ENCODE measurements at places on chromosomes 12 and 14.

GRCh38 chr12:124308741-124309140 is 13.8 kb downstream of the RFLNA start:
- no peak for DNase-seq

DNA sequence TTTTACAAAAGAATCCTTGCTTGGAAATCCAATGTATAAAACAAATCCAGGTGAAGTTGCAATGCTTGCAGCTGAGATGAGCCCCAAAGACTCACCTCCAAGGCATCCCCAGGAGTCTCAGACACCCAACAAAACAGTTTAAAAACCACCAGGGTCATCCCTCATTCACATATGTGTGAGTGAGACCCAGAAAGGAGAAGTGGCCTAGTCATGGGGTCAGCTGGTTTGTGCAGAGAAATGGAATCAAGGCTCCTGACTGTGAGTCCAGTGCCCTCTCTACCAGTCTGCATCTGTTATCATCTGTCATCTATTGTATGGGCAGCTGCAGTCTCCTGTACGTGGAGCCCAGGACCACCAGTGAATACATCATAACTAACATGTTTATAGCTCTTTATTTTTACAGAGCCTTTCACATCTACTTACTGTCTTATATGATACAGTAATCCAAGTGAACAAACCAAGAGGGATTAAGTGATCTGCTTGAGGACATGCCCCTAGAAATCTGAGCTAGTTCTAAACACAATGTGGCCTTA is 27.1 kb downstream of the PLEKHG7 start:
- DNase-seq: no peak

DNA sequence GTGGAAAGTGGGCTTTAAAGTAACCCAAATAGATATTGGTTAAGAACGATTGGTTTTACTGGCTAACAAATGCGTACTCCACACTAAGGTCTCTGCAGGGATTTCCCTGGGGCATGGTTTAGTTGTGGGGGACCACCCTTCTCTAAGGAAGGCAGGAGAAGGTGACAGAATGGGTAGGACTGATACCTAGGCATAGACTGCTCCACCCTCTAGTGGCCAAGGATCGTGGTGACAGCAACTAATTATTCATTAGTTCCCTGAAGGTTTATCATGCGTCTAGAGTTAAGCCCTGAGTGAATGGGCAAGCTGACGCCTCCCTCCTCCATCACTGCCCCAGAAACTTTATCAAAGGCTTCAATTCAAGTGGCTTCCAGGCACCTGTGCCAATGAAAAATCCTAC is 9.1 kb downstream of the FAM181A start:
- peak; percentile 43 for DNase-seq

GRCh38 chr14:105601360-105602242 is 75.2 kb downstream of the TMEM121 start:
- DNase-seq: no peak

- no peak for DNase-seq
These were observed 17.4 kb downstream of the OTOGL start for GRCh38 chr12:80116735-80117134.

DNA sequence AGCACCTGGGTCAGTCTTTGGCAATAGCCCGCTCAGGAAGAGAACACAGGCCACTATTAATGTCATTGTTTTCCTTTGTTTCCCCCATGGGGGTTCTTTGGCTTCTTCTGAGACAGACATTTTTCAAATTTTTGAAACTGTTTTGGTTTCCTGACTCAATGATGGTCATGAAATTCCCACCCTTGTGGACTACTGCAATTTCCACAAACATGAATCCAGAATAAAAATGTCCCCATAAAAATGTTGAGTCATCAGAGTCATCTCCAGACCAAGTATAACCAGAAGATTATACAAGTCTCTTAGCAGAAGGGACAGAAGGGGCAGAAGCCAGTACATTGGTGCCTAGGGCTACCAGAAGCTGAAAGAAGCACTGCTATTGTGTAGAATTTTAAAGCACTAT is 29.1 kb downstream of the SLCO1A2 start:
- no peak for DNase-seq

DNA sequence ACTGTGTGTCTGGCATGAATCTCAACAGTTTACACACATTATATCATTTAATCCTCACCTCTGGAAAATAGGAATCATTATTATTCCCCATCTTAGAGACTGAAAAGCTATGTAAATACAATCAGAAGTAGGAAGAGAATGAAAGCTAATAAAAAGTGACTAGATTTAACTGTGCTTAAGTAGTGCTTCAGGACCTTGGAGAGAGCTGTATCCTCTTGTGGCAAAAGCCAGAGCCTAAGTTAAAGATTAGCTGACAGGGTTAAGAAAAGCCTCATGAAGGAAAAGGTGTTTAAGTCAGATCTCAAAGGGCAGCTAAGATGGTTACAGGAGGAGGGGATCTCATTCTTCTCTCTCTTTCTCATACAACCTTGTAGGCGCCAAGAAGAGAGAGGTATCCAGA is 65.3 kb upstream of the TMEM233 start:
- DNase-seq: no peak

DNA sequence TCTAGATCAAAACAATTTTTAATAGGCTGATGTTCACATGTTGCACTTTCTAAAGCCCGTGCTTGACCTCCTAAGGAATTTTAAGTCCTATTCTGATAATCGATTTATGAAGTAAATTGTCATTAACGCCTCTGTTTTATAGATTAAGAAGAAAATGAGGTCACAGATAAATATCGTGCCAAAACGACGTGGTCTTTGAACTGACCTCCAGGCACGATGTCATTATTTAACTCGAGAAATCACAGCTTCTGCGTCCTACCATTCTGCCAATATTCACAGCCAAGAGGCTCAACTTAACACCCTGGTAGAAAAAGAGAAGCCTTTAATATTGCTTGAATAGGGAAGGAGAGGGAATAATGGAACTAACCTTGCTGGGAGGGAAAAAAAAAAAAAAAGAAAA is 888 bp upstream of the EEA1 start:
- DNase-seq: no peak

DNA sequence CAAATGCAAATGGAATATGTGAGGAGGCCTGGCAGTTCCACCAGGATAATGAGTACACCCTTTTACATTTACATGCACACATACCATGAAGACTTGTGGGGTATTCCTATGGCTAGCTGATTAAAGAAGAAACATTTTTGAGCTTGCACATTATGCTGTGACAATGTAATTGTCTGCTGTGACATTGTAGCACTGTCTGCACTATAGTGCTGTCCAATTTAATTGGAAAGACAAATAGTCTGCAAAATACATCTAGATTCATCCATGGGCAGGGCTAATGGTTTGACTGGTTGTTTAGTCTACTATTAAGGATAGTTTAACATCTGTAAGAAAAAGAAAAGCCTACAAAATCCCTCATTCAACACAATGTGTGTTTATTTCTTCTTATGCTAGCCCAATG is 1005.6 kb upstream of the LRFN5 start:
- no peak for DNase-seq

GRCh38 chr14:38366374-38366773 is 110.5 kb upstream of the CLEC14A start:
- no peak for DNase-seq

DNA sequence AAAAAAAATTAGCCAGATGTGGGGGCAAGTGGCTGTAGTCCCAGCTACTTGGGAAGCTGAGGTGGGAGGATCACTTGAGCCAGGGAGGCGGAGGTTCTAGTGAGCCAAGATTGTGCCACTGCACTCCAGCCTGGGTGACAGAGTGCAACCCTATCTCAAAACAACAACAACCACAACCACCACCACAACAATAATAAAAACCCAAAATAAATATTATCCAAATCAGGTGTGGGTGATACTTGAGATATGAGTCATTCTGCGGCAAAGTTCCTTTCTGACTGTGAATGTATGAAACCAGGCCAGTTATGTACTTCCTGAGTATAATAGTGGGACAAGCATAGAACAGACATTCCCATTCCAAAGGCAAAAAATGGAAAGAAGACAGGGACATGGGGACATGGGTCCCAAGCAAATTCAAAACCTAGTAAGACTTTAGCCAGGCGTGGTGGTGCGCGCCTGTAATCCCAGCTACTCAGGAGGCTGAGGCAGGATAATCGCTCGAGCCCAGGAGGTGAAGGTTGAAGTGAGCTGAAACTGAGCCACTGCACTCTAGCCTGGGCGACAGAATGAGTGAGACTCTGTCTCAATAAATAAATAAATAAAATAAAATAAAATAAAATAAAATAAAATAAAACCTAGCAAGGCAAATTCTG is 9.7 kb upstream of the ERC1 start:
- no peak for DNase-seq

GRCh38 chr12:109612975-109613502 is 39.4 kb downstream of the MVK start:
- no peak for DNase-seq

- peak; percentile 56 for DNase-seq
These were observed 1311.5 kb downstream of the TMEM121 start for GRCh38 chr14:106837870-106838269.

DNA sequence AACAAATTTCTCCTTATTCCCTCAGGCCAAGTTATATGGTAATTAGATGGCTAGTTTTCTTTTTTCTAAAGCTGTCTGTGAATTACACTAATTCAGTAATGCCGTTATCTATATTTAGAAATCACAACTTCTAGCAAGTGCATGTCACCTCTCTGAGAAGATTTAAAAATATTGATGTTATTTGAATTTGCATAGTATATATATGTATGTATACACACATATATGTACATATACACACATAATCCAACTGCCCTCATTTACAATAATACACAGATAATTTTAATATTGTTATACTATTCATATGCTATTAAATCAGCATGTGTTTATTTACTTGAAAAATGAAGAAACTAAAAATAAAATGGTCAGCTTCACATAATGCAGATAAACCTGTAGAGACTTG is 563.9 kb downstream of the SLC16A7 start:
- no peak for DNase-seq

- DNase-seq: no peak
These were observed 18.9 kb upstream of the CD27 start for GRCh38 chr12:6425590-6426531.

DNA sequence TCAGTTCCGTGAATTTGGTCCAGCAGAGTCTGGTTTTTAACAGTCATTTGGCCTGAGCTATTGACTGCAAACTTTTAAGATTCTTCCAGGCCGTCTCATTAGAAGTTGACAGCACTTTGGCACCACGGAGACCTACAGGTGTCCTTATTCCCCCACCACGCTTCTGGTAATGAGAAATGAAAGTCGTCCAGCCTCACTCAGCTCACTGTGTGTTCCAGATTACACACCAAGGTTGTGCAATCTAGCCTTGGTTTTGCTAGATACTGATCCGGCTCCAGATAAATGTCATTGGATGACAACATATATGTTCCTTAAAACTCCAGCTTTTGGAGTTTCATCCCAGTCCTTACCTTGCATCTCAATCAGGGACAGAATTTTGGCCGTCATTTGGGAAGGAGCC is 210.4 kb downstream of the CHST11 start:
- DNase-seq: no peak

- no peak for DNase-seq
These were observed 10.1 kb upstream of the MANSC4 start for GRCh38 chr12:27790179-27790578.

DNA sequence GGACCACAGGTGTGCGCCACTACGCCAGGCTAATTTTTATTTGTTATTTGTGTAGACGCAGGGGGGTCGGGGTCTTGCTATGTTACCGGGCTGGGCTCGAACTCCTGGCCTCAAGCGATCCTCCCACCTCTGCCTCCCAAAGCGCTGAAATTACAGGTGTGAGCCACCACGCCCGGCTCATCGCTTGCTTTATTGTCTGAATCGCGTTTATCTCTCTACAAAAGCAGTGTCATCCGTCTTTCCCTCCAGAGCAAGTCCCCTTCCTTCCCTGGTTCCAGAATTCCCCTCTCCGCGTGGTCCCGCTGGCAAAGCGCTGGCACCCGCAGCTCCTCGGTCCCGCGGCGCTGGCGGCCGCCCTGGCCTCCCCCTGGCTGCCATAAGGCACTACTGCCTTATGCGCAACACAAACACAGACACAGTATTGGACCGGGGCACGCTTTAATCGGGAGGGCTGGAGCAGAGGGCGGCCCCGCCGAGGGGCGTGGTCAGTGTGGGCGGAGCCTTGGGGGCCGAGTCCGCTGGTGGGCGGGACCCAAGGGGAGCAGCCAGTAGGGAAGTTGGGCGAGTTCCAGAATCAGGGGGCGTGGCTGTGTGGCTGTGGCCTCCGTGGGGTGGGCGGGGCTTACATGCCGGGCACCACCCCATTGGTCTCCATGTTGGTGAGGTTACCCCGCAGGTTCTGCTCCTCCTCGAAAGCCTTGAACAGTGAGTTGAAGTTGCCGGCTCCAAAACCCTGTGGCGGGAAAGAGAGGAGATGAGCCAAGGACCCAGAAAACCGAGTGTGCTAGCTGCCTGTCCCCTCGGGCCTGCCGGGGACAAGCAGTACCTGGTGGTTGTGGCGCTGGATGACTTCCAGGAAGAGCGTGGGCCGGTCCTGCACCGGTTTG is 19.3 kb downstream of the HPD start:
- DNase-seq: peak; percentile 99

DNA sequence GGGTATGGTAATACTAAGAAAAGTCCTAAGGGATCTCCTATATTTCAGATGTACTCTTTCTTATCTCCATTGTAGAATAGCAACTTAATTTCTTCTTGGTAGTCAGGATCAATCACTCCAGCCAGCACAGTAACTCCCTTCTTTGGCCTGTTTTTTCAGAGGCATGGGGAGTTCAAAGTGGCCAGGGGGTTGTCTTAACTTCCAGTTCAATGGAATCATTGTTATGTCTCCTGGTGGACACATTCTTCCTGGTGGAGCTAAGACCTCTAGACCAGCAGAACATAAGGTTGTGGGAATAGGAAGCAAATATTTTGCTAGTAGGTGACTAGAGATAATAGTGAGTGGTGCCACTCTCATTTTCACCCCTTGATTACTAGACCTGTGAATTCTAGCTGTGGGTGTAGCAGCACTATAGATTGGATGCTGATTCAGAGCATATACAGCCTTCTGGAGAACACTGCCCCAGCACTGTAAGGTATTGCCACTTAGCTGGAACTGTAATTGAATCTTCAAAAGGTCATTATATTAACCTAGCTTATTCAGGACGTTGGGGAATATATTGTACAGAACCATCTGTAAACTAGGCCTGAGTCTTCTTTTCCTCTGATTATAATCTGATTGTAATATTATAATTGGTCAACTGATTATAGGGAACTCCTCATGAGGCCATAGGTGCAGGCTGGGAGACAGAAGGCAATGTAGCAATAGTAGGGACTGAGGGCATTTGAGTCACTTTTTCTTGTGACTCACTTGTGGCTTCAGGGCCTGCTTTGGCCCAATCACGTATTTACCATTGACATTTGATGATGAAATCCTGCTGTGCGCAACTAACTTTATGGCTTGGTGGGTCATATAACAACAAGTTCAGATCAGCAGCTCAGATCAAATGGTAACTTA is 60.2 kb upstream of the ATP2B1 start:
- no peak for DNase-seq

GRCh38 chr12:44184499-44185206 is 348.8 kb downstream of the TMEM117 start:
- DNase-seq: no peak

DNA sequence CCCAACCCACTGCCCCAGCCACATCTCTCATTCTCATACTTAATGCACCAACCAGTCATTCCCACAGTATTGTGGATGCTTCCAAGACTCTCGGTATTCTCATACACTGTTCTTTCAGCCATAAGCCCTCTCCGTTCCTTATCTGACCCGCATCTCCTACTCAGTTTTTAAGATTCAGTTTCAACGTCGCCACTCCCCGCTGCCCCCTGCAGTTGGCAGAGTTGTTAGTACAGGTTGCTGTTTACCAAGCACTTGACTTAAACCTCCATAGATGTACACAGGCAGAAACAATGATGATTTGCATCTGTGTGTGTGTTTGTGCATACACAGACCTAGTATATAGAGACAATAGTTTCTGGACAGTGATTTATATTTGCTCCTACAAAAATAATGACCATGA is 40.2 kb downstream of the PAH start:
- DNase-seq: peak; percentile 55

- DNase-seq: no peak
These were observed 44.7 kb downstream of the SLC8A3 start for GRCh38 chr14:70144046-70144445.
